ENCODE measurements at places on chromosomes 3 and 15.

DNA sequence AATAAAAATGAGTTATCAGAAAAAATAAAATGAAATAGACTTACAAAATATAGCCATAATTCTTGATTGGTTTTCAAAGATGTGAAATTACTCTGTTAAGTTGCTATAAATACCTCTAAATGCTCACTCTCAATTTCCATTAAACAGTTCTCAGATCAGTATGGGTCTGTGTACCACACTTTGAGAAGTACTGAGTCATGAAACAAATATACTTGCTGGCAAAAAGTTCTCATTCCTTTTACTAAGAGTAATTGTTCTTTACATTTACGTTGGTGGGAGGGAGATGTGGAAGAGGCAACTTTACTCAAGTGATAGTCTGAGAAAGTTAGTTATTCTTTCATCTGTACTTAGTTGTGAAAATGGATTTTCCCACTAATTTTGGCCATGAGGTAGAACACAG is 96.3 kb downstream of the ZNF385D start:
- no peak for DNase-seq

DNA sequence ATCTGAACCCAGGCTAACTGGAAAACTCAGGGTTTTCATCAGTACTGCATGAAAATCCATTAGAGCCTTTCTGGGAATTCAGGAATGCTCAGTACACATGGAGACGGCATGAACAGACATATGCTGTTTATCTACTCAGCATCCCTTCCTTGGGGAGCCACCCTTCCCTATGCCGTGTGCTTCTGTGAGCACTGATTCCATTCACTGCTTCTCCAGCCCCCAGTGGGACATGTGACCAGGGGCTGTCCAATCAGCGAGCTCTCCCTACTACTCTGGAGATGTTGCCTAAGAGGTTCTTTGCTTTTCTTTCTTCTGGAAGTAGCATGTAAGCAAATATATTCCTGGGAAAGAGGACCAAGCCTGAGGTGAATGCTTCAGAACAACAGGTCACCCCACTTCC is 5.6 kb upstream of the PCOLCE2 start:
- no peak for DNase-seq

- no peak for DNase-seq
These were observed 250.2 kb downstream of the VGLL3 start for GRCh38 chr3:86740751-86741150.

- no peak for DNase-seq
These were observed 5.1 kb downstream of the POLG start for GRCh38 chr15:89329329-89330084.

- DNase-seq, result no peak
These were observed 146.1 kb downstream of the SUCNR1 start for GRCh38 chr3:152019508-152019907.

DNA sequence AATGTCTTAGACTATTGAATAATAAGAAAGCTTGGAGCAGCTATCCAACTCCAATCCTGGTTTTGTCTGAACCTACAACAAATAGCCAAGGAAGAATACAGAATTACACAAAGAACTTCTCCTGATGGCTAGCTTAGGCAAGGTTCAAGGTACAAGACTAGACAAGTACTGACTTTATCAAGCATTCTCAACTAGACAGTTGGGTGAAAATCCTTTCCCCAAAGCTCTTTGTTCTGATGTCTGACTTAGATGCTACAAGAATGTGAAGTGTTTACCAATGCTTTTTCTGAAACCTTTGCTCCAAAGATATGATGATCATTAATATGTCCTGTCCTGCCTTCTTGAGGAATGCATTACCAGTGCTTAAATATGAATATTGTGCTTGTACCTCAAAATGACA is 113.8 kb downstream of the ANXA2 start:
- DNase-seq, result no peak

GRCh38 chr3:157542711-157543500 is 39.7 kb upstream of the VEPH1 start:
- no peak for DNase-seq

DNA sequence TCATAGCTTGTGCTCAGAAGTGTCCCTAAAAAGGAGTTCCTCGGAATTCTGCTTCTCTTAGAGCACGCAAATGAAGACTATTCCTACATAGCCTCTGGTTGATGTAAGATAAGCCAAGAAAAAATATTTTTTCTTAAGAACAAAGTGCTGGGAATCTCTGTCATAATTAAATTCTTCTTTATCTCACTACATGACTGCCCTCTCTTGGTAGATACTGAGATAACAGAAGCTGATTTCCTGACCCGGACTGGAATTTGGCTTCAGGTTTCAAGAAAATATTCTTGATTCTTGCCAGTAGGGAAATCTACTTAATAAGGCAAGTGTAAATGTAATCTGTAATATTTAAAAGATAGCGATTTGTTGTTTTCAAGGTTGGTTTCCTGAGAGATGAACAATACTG is 31.3 kb upstream of the SETMAR start:
- no peak for DNase-seq

DNA sequence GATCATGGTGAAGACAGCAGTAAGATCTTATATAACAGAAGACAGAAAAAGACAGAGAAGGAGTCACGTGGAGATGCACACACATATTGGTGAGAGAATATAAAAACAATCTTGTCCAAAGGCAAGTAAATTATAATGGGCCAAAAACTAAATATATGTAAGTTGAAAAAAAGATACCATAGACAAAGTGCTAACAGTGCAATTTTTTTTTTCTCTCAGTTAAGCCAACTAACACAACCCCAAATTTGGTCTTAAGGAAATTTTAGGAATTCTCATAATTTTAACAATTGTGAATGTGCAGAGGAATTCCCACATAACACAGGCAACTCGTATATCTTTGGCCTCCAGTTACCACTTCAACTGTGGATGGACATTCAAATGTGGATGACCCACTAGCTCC is 432.2 kb downstream of the SOX2 start:
- DNase-seq, result no peak
